ENCODE measurements at places on chromosomes 12 and 14. TPM values are rescaled to one million over a fixed set of nuclear protein-coding genes. Genes with fewer than 3 reads are reported as not detected.

The LRP6 gene
- total RNA-seq, result 31.6 TPM

The ACSM4 gene
- not detected for total RNA-seq

The TOMM20L gene
- not detected for total RNA-seq

The LRRC43 gene
- total RNA-seq, result 0.61 TPM

The TAS2R14 gene
- total RNA-seq, result 1.4 TPM

The KIF26A gene
- 72.1 TPM for total RNA-seq

The MYH7 gene
- 0.23 TPM for total RNA-seq
